ENCODE measurements at places on chromosomes 1 and 21.

DNA sequence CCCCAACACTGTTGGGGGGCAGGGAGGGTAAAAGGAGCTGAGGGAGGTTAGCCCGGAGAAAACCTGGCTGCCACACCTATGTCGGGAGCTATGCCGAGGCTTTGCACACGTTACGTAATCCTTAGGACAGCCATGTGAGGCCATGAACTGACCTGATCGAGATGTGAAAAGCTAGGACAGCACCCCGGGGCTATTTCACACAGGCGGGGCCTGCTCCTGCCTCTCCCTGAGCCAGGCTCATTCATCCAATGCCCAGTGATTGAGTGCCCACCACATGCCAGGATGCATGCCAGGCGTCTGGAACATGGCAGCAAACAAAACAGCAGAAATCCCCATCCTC, 30.2 kb downstream of the LDLRAP1 start:
- DNase-seq = no peak

DNA sequence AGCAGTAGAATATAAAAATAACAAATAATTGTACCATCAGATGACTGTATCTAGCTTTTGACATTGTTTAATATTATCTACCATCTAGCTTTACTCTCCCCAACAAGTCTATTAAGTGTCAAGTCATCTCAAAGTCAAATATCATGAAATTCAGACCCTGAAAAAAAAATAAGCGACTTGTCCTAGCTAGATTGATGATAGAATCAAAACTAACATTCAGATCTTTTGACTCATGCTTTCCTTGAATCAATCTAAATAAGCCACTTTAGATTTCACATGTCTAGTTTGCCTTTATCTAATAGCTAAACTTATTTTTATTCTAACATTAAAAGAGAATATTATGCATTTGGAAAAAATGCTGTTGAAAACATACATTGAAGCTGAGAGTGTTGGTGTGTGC, 35.4 kb downstream of the CRB1 start:
- DNase-seq = no peak

- no peak for DNase-seq
Measured at GRCh38 chr21:33028773-33029384, 3.1 kb downstream of the OLIG2 start.

- DNase-seq = no peak
Measured at GRCh38 chr1:212611000-212611948, 2.7 kb downstream of the ATF3 start.

- DNase-seq = no peak
Measured at GRCh38 chr1:21620011-21620410, 49.1 kb downstream of the RAP1GAP start.

- no peak for DNase-seq
Measured at GRCh38 chr21:27036736-27037301, 69.9 kb upstream of the ADAMTS5 start.

DNA sequence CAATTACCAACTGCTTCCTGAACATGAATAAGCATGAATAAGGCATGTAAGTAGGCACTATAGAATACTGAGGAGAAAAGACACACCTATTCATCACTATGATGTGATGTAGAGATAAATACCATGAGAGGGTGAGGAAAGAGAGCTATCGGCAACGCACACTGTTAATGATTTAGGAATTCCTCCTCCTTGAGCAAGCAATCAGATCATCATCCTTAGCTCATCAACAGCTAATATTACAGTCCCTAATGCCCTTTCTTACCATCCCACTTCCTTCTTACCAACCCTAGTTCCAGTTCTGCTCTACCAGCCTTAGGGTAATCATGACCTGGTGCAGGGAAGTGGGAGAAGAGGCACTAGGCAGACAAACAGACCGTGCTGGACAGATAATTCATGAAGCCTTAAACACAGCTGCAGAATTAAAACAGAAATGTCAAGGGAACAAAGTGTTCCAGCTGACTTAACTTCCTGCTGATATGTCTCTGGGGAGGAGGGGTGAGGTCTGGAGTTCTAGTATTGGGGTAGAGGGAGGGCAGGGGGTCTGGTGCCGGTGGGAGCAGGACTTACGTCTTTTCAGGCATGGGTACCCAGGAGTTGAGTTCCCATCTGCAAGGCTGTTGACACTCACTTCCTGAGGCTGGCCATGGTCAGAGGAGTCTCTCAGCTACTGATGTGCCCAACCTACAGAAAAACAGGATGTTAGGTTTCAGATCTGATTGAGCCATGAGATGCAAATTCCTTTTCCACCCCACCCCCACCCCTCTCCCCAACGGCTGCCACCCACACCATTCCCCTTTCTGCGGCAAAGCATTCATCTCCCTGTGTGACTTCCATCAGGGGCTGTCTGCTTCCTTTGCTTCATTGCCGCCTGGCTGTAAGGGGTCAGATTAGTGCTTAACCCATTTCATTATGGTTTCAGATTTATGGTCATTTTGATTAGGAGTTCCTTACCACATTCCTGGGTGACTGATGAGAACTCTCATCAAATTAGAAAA, 12.6 kb upstream of the RCSD1 start:
- DNase-seq = no peak

GRCh38 chr1:82894635-82895034, 1093.9 kb downstream of the ADGRL2 start:
- no peak for DNase-seq

DNA sequence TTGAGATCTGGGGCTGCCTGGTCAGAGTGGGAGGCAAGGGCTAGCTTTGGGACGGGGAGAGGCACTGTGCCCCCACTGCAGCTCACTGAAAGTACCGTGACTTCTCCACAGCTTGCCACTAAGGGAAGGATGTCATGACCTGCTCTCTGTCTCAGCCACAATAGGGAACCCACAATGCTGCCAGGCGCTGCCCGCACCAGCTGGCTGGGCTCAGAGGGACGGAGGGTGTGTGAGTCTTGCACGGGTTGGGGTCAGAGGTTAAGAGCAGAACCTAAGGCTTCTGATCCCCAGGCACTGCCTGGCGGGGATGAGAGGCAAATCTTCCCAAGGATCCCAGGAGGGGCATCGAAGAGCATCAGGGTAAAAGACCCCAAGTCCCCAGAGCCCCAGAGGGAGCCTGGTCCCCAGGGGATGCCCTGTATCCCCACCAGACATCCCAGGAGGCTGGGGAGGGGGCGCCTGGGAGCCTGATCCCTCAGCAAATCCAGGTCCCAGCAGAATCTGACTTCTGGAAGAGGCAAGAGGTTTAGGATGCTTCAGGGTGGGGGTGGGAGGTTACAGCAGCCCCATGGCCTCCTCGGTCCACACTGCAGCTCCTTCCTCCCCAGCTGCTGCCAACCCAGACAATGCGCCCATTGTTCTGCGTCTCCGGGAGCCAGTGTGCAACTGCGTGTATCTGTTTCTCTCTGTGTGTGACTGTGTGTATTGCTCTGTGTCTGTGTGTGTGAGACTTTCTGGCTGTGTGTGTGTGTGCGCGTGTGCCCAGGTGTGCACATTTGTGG, 2.0 kb upstream of the MARCKSL1 start:
- no peak for DNase-seq

DNA sequence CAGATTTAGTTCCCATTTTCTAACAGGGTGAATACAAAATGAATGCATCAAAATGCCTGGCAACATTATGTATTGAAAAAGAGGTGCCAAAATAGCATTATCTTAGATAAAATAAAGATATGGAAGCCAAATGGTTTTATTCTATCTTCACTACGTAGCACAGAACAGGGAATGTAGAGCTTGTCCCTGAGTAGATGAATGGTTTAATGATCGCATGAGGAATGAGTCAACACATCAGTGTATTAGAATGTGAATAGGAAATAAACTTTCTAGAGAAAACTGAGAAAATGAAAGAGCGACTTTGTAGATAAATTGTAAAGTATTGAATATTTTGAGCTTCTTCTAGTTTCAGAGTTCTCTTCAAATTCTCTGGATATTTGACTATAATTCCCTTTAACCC, 74.3 kb downstream of the BRINP3 start:
- DNase-seq = no peak

DNA sequence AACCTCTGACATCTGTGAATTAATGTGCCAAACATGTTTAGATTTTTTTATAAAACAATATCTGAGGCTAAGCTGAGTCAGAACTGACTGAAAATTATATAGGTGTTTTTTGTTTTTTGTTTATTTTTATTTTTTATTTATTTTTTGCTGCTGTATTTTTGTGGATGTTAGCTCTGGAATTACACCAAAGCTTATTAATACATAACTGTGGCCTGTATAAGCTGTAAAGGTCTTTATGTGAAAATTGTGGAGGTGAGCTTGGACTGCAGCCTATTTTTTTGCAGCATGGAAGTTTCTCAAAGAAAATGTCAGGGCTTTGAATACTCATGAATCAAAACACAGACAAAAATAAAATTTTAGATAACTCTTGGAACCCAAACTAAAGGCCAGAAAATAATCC, 199.8 kb downstream of the CHRM3 start:
- DNase-seq = no peak

DNA sequence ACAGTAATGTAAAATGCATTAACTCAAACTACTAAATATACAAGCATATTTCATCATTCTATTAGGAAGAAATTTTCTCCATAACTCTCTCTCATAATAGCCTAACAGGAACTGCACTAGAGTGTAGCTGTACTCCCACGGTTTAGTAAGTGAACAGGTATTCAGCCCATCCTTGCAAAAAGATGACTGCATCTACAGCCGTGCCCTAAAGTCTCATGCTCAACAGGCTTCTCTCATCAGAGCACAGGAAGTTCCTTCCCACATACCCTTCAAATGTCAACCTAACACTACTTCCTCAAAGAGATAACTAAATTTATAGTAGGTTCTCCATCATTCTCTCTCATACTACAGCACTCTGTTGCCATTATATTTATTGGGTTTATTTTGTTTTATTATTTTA, 251.6 kb downstream of the AKT3 start:
- DNase-seq = no peak

- DNase-seq = no peak
Measured at GRCh38 chr1:184033711-184034167, 3.8 kb downstream of the COLGALT2 start.

GRCh38 chr21:39052718-39053117, 130.5 kb downstream of the PSMG1 start:
- no peak for DNase-seq

DNA sequence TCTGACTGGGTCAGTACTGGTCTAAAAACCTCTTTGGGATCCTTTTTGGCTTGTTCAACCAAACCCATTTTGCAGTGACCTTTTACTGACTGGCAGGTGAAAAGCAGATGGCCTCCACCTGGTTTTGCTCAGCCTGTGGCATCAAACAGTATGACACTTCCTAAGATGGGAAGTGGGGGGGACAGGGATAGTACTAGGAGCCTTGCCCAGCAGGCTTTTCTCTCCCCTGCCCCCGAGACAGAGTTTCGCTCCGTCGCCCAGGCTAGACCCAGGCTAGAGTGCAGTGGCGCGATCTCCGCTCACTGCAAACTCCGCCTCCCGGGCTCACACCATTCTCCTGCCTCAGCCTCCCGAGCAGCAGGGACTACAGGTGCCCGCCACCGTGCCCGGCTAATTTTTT, 18.3 kb downstream of the INTS3 start:
- no peak for DNase-seq

DNA sequence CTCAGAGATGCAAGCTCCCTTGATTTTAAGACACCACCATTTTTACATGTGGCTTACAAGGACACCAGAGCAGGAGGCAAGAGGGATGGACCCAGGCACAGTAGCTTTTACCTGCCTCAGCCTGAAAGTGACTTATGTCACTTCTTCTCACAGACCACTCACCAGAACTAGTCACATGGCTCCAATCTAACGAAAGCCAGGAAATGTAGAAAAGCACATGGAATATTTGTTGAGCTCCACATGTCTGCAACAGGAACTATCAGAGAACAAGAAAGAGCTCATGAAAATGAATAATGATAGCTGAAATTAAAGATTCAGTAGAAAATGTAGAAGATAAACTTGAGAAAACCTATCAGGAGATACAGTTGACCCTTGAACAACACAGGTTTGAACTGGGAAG, 69.4 kb downstream of the ZNF648 start:
- DNase-seq = no peak

DNA sequence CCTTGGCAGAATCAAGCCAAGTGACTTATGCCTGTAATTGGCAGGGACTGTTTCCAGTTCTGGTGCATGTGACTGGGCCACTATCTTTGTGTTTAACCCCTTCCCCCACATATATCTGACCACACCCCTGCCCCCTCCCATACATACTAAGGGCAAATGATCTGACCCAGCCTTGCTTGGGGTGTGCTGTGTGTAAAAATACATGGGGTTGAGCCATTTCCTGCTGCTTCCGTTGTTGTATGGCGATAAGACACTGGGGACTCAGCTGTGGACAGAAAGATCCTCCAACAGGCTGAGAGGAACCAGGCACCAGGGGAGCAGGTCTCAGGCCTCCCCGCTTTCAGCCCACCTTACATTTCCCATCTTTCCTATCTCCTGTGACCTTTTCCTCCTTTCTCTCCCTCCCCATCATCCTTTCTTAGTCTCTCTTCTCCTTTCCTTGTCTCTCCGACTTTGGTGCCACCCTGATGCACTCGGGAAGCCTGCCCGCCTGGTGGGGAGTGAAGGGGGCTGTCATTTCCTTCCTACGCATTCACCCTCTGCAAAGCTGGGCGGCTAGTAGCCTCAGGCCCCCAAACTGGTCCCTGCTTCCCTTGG, 39.7 kb downstream of the TMCC2 start:
- DNase-seq = no peak

GRCh38 chr1:54965624-54966340, 14.6 kb upstream of the TMEM61 start:
- peak; percentile 42 for DNase-seq

GRCh38 chr21:38944903-38945302, 139.2 kb downstream of the ETS2 start:
- DNase-seq = no peak

DNA sequence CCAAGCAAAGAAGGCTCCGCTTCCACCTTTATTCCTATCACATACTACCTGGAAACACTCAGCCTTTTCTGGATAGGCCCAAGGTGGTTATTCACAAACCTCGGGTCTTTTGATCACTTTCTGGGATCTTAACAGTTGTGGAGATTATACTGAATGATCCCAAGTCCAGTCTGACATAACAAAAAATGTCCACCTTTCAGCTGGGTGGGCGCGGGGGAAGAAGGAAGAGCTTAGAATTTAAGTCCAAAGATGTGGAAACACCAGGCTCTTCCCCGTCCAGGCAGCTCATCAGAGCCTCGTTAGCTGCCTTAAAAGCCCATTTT, 338 bp upstream of the C1orf53 start:
- no peak for DNase-seq

DNA sequence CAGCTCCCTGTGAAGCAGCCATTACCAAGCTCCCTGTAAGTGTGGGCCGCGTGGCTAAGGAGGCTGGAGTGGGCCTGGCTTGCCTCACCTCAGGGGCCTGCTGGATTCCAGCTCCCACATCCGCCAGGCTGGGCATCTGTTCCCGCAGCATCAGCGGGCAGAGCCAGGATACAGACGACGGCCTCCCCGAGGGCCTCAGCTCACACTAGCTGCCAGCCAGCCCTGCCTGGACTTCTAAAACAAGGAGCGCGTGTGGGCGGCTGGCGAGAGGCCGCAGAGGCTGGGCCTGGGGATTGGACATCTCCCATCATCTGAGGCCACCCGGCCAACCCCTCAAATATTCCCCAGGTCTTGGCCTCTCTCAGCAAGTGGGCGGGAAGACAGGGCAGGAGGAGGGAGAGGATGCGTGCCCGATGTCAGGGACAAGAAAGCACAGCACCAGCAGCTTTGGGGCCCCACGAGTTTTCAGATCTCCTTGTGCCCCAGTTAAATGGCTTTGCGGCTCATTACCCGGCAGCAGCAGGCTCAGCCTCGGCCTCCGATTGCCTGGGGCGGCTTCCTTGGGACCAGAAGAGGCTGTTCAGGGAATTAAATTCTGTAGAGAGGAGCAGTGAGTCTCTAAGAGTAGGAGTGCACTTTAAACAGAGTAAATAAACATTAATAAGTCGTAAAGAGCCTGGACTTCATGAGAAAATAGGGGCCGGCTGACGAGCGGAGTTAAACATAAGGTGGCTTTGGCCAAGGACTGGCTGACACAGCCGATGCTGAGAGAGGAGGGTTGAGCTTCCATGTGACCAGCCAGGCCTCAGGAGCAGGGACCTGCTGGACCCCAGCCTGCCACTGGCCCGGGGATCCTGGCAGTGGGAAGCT, 208.9 kb upstream of the C1orf174 start:
- DNase-seq = no peak

All from activated CD8-positive, alpha-beta memory T cell treated with anti-CD3 and anti-CD28 coated beads for 24 hours (primary cell).